ENCODE measurements at places on chromosomes 7 and 10. TPM values are rescaled to one million over a fixed set of nuclear protein-coding genes. Genes with fewer than 3 reads are reported as not detected.

Gene ACSL5
- total RNA-seq, result 6.2 TPM

GRCh38 chr10:70749756-70750155 lies 35.4 kb downstream of the TBATA start:
- no peaks in the 10 kb centered on the region for H3K36me3 ChIP-seq
- no peaks in the 10 kb centered on the region for H3K4me1 ChIP-seq

GRCh38 chr7:26332698-26333097 lies 41.0 kb downstream of the SNX10 start:
- H3K36me3 ChIP-seq, result no peaks in the 10 kb centered on the region
- no peak overlapping the region for H3K4me3 ChIP-seq
- no peaks in the 10 kb centered on the region for H3K4me1 ChIP-seq
- no peak for DNase-seq
- H3K27me3 ChIP-seq, result no peaks in the 10 kb centered on the region

DNA sequence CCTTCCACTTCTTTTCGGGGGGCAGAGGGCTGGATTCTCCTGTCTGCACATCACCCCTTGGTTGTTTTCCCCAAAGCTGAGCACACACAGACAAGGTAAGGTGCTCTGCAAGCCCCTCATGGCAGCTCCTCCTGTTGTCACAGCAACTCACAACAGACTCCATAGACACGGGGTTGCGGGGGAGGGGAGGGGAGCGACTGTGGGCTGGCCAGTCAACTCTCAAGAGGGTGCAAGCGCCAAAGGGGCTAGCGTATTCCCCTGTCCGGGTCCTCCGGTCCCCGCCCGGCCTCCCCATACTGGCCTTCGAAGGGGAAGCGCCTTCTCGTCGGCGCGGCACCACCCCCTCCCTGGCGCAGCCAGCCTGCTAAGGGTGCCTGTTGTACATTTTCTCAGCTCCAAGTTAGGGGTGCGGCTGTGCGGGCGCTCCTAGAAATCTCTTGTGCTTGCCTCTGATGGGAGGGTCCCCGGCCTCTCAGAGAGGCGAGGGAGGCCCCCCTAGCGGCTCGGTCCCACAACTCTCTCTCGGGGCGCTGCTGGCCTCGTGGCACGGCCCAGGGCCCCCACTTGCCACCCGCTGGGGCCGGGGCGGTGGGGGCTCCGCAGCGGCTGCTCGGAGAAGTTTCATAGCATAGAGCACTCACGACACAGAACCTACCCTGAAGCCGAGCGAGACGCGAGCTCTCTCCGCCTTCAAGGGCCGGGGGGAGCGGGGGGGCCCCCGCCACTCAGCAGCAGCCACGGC lies 498 bp downstream of the RHOBTB1 start:
- peaks cover 15% of the 10 kb centered on the region for H3K4me1 ChIP-seq
- H3K27ac ChIP-seq, result peak overlapping the region; percentile 100
- H3K27me3 ChIP-seq, result no peaks in the 10 kb centered on the region
- peak overlapping the region; percentile 88 for H3K4me3 ChIP-seq

Gene THSD7A
- 1.6 TPM for total RNA-seq

GRCh38 chr7:85890244-85890811 lies 703.5 kb upstream of the SEMA3D start:
- no peaks in the 10 kb centered on the region for H3K27me3 ChIP-seq
- no peak overlapping the region for H3K27ac ChIP-seq
- H3K36me3 ChIP-seq, result no peaks in the 10 kb centered on the region
- H3K4me3 ChIP-seq, result no peak overlapping the region

Gene CREB5
- total RNA-seq, result 8.4 TPM

Gene JAKMIP3
- 0.31 TPM for total RNA-seq

DNA sequence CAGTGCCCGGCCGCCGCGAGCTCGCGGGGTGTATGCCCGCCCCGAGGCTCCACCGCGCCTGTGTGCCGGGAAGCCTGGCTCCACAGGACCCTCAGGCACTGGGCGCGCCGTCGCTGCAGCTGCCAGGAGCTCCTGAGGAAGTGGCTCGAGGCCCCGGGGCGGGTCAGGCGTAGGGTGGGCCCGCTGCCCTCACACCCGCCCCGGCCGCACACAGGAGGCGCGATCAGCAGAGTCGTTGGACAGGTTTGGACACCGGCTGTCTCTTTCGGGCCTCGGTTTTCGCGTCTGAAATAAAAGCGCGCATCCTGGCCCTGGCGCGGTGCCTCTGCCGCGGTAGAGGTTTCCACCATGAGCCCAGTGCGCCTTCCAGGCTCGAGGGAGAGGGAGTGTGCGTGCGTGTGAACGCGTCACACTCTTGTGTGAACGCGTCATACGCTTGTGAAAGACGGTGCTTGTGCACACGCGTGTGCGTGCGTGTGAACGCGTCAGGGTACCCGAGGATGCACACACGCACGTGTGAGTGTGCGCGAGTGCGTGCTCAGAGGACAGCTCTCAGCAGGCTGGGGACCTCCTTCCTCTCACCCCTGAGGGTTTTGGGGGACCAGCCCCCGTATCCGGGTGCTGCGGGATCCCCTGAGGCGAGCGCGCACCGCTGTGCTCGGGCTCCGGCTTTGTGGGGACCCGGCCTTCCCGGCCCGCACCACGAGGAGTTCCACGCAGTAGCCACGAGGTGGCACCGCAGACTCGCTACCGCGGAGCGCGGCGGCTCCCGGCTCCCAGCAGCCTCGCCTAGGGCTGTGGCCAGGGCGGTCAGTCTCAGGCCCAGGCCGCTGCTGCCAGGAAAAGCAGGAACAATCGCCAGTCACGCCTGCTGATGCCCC lies 83.8 kb downstream of the BMS1 start:
- peaks cover 45% of the 10 kb centered on the region for H3K27me3 ChIP-seq
- peaks cover 6% of the 10 kb centered on the region for H3K4me1 ChIP-seq

GRCh38 chr7:132077971-132078685 lies 498.1 kb downstream of the PLXNA4 start:
- no peak for DNase-seq
- H3K27ac ChIP-seq, result no peak overlapping the region
- H3K4me3 ChIP-seq, result no peak overlapping the region
- H3K36me3 ChIP-seq, result no peaks in the 10 kb centered on the region
- H3K4me1 ChIP-seq, result no peaks in the 10 kb centered on the region
- peaks cover 4% of the 10 kb centered on the region for H3K27me3 ChIP-seq

Gene PCLO
- total RNA-seq, result 1.6 TPM

Gene CDHR3
- total RNA-seq, result 2.5 TPM

DNA sequence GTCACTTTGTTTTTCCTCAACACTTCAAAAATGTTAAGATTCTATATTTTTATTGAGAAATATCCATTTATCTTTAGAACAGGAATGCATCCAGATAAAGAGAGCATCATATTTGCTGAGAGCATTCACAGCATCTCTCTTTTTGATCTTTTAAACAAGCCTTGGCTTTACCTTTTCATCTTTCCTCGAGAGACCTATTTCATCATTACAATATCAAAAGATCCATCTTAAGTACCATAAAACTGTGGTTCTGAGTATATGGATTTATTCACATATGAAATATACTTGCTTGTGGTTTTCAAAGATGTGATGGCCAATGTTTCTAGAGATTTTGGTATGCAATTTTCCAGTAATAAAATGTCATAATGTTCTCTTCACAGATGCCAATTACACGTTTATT lies 1140.9 kb downstream of the GATA3 start:
- H3K27ac ChIP-seq, result no peak overlapping the region
- DNase-seq, result no peak
- H3K36me3 ChIP-seq, result no peaks in the 10 kb centered on the region

DNA sequence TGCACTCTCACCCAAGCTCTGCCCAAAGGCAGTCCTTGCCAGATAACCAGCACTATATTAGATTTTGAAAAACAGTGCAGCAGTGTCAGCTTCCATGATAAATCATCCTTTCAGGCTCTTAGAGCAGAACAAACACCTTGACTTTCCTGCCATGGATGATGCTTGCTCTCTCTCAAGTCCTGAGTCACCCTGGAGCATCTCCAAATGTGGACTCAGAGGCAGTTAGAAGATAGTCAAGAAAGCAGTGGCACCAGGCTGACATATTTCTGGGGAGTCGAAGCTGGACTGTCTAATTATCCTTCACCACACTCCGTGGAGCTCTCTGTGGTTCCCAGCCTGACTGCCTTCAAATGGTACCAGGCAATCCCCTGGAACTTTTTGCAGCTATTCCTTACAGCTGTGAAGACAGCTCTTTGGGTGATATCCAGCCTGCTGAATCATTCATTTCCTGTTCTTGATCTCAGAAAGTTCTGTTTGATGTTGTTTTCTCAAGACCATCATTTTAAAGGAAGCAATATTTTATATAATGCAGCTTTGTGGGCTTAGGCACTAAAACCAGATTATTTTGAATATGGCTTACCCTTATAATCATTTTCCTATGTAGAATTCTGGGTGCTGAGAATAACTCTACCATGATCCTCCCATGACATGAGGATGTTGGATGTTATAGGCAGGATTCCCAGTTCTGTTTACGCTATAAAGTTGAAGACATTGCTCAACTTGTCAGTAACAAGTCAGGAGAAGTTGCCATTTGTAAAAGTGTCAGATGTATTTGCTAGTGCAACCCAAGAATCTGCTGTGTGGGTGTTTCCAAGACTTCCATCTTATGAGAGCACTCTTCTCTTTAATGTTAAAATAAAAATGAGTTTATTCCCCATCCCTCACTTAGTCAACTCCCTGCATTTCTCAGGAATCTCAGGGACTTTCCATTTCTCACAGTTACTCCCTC lies 233.8 kb downstream of the C7orf25 start:
- H3K4me3 ChIP-seq, result no peak overlapping the region
- H3K27ac ChIP-seq, result no peak overlapping the region

DNA sequence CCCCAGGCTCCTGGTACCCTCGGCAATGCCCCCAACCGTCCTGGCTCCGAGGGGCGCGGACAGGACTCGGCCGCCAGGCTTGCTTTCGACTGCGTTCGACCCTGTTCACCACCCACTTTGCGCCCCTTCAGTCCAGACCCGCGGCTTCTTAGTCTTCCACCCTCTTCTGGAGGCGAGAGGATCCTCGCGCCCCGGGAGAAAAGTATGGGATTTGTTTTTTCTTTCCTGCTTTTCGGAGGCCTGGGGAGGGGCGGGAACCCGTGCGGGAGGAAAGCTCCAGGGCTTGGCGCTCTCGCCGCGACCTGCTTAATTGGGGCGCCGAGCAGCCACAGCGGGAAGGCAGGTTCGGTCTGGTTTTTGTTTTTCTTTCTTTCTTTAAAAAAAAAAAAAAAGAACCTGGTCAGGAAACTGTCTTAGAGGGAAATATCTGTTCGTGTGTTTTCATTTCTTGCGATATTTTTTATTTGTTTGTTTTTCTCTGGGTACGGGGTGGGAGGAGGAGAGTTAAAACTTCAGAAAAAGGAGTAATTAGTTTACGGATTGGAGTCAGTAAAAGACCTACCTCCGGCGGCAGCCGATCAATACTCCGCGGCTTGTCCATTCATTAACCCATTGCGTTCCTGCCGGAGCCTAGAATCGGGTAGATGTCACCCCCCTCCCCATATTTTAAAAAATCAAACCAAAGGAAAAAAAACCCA lies 1.6 kb downstream of the EMX2 start:
- H3K27me3 ChIP-seq, result peaks cover 92% of the 10 kb centered on the region
- no peak overlapping the region for H3K27ac ChIP-seq
- DNase-seq, result no peak
- H3K4me1 ChIP-seq, result peaks cover 7% of the 10 kb centered on the region

- no peaks in the 10 kb centered on the region for H3K27me3 ChIP-seq
- peak overlapping the region; percentile 11 for H3K27ac ChIP-seq
- H3K4me1 ChIP-seq, result peaks cover 21% of the 10 kb centered on the region
- no peak overlapping the region for H3K4me3 ChIP-seq
- DNase-seq, result peak; percentile 29
These were observed 88.3 kb downstream of the CHN2 start for GRCh38 chr7:29282819-29283414.

Gene ANK3
- total RNA-seq, result 239 TPM

- no peak for DNase-seq
- no peak overlapping the region for H3K4me3 ChIP-seq
- H3K4me1 ChIP-seq, result no peaks in the 10 kb centered on the region
- H3K36me3 ChIP-seq, result no peaks in the 10 kb centered on the region
These were observed 29.4 kb downstream of the CPA1 start for GRCh38 chr7:130409712-130410072.

GRCh38 chr7:77940647-77941046 lies 142.1 kb downstream of the PHTF2 start:
- DNase-seq, result no peak
- H3K27me3 ChIP-seq, result no peaks in the 10 kb centered on the region
- no peaks in the 10 kb centered on the region for H3K4me1 ChIP-seq
- no peak overlapping the region for H3K4me3 ChIP-seq

Gene SLC39A12
- total RNA-seq, result not detected

GRCh38 chr10:59753267-59753666 lies at the start of gene MRLN:
TSS of gene MRLN (minus strand) at chr10:59753455.
- no peak within 1 kb of the TSS for H3K27ac ChIP-seq
- H3K27me3 ChIP-seq, result no peaks in the 10 kb centered on the region
- no peaks in the 10 kb centered on the region for H3K4me1 ChIP-seq
- no peaks in the 10 kb centered on the region for H3K36me3 ChIP-seq
- DNase-seq, result no peak
- H3K4me3 ChIP-seq, result no peak within 1 kb of the TSS

Gene ASB15
- total RNA-seq, result 34.9 TPM

Gene PAX4
- not detected for total RNA-seq

GRCh38 chr10:69009360-69009759 lies 20.8 kb downstream of the KIFBP start:
- no peak overlapping the region for H3K27ac ChIP-seq
- H3K36me3 ChIP-seq, result peaks cover 90% of the 10 kb centered on the region
- H3K27me3 ChIP-seq, result no peaks in the 10 kb centered on the region
- no peaks in the 10 kb centered on the region for H3K4me1 ChIP-seq
- DNase-seq, result no peak

Gene LRCH4
- 26.1 TPM for total RNA-seq

DNA sequence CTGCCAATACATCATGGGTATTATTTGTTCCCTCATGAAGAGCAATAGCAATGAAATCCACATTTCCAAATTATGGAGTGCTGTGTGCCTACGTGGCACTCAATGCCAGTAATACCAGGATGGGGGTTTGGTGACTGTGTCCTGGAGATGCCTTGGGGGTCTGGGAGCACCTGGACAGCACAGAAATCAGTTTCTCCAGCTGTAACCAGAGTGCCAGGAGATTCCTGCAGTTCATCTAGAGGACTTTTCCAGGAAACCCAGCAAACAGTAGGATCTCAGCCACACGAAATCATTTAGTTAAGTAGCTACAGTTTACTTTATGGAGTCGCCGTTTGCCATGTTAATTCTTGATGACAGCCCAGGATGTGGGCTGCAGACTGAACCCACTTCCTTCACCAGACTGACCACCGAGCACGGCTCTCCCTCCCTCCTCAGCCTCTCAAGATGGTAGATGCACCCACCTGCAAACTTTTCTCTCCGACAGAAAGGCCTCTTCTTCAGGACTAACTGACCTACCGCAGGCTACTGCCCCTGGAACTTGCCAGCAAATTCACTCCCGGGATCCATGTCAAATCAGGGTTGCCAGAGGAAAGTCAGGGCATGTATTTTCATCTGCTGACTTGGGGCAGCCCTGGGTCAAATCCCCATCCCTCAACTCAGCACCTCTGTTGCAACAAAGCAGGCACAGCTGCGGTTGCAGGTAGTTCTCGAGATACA lies 30.3 kb downstream of the MKI67 start:
- no peak overlapping the region for H3K4me3 ChIP-seq
- H3K27me3 ChIP-seq, result no peaks in the 10 kb centered on the region
- H3K4me1 ChIP-seq, result no peaks in the 10 kb centered on the region
- no peaks in the 10 kb centered on the region for H3K36me3 ChIP-seq
- DNase-seq, result no peak
- no peak overlapping the region for H3K27ac ChIP-seq

Gene DOCK1
- 25.5 TPM for total RNA-seq
